Astrocyte of the spinal cord (primary cell): ENCODE measurements at places on chromosomes 13 and 19.

- peak; percentile 94 for DNase-seq
Measured at GRCh38 chr19:34926685-34927375, at the start of gene ZNF30. Gene ZNF30, plus strand, starts transcription at chr19:34926903. Its CDS starts 3,045 bp downstream, at chr19:34929948.

- DNase-seq, result peak; percentile 50
Measured at GRCh38 chr13:43783820-43784219, 3.0 kb downstream of the ENOX1 start.

DNA sequence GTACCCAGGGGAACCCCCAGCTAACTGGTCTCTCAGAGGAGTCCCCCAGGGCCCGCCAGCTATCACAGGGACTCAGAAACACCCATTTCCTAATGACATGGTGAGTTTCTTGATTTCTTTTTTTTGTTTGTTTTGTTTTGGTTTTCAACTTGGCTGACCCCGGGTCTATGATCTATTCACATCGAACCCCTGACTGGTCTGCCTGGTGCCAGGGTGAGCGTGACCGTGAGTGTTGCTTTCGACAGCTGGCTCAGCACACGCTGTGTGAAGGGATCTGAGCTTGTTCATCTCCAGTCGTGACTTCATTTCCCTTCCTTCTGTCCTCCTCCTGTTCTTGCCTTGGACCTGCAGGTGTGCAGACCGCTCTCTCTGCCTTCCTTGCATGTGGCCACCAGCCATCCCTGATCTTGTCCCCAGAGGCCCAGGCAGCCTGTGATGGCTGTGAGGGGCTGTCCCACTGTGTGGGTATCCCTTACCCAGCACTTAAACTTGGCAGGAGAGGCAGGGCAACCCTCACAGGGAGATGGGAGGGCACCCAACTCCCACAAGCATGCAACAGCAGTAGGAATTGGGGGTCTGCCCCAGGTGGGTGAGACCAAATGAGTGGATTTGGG is 26.2 kb downstream of the TMEM161A start:
- DNase-seq, result no peak

DNA sequence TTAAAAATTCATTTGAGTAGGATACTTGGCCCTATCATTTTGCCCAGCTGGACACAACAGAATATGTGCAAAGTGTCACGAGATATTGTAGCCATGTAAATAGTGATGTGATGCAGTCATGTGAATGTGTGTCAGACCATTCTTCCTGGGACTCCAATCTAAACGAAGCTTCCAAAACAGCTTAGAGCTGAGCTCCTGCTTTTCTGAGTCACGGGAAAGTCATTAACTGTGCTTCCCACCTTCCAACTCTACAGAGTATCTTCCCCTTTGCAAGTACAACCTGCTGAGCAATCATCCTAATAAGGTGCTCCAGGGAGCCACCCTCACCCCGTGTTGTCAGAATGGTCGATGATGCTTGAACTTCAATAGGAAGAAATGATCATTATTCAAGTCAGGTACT is 294.7 kb downstream of the MYO16 start:
- DNase-seq, result peak; percentile 20

- peak; percentile 39 for DNase-seq
Measured at GRCh38 chr13:105642511-105642958, 892.9 kb downstream of the EFNB2 start.

- DNase-seq, result peak; percentile 35
Measured at GRCh38 chr19:45440873-45441654, 17.3 kb upstream of the ERCC1 start.

DNA sequence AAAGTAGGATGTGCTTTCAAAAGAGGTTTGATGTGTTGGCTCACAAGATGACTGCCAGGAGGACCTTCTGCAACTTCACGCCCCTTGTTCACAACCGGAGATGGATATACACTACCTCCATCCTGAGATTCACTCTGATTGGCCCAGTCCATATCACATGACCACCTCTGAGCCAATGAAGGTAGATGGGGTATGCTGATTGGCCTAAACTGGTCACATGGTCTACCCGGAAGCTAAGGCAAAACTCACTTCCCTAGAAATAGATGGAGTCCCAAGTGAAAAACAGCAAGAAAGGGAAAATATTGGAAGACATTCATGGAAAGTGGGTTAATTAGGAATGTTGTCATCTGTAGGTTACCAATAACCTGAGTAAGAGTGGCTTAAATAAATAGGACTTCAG is 119.7 kb upstream of the MRI1 start:
- no peak for DNase-seq

- no peak for DNase-seq
Measured at GRCh38 chr19:36997152-36997842, 80.9 kb upstream of the ZNF420 start.

- no peak for DNase-seq
Measured at GRCh38 chr13:77377016-77377415, 50.1 kb upstream of the MYCBP2 start.

- no peak for DNase-seq
Measured at GRCh38 chr13:53382008-53382407, 353.4 kb downstream of the OLFM4 start.

DNA sequence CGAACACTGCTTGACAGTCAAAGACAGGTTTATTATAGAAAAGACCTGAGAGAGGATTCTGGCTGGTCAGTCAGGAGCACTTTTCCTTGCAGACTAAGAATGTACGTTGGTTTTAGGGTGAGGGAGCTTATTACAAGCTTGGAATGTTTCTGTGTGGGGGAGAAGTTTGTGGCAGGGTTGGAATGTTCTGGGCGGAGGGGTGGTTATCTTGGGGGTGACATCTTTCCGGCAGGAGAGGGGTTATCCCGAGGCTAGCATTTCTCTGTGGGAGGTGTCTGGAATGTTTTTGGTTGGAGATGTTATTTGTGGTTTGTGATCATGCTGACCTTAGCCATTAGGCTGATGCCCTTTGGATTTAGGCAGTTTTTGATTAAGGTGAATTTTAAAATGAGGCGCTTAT is 61.8 kb downstream of the ZNF136 start:
- DNase-seq, result no peak

DNA sequence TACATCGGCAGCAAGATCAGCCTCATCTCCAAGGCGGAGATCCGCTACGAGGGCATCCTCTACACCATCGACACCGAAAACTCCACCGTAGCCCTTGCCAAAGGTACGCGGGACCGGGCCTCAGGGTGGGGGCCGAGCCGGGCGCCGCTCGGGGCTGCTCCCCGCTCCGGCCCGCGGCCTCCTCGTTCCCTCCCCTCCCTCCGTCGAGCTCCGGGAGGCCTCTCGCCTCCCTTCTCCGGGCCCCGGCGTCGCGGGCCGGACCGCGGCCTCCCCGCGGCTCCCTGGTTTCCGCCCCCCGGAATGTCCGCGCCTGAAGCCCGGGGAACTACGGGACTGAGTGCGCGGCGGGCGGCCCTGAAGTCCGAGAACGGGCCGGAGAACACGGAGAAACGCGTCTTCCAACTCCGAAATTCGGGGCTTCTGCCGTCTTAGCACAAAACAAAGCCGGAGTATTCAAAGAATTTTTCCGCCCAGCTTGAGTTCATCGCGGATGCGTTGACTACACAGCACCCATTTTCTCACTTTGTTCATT is 423 bp downstream of the LSM14A start:
- DNase-seq, result peak; percentile 41

DNA sequence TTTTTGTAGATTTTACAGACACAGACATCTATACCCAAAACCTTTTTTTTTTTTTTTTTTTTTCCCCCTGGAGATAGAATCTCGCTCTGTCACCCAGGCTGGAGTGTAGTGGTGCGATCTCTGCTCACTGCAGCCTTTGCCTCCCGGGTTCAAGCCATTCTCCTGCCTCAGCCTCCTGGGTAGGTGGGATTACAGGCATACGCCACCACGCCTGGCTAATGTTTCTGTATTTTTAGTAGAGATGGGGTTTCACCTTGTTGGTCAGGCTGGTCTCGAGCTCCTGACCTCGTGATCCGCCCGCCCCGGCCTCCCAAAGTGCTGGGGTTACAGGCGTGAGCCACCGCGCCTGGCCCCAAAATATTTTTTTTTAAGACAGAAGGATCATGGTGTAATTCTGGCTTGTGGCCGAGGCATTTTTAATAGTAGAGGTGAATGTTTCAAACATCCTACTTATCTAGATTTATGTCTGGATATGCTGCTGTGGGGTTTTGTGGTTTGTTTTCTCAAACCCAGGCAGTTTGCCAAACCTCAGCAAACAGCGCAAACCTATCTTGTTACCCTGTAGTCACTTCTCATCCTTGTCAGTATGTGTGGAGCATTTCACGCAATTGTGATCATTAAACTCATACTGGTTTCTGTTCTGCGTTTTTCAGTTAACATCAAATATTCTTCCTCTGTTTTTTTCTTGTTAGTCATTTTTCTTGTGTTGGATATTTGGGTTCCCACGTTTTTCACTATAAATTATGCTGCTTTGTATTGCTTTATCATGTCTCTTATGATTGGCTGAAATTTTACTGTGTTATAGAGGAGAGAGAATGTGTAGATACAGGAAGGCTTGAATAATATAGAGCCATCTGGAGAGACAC is 36.2 kb upstream of the GARRE1 start:
- peak; percentile 98 for DNase-seq

GRCh38 chr13:77389625-77390000 is 62.7 kb upstream of the MYCBP2 start:
- no peak for DNase-seq

GRCh38 chr13:39599842-39600241 is 3.2 kb downstream of the LHFPL6 start:
- DNase-seq, result peak; percentile 21

DNA sequence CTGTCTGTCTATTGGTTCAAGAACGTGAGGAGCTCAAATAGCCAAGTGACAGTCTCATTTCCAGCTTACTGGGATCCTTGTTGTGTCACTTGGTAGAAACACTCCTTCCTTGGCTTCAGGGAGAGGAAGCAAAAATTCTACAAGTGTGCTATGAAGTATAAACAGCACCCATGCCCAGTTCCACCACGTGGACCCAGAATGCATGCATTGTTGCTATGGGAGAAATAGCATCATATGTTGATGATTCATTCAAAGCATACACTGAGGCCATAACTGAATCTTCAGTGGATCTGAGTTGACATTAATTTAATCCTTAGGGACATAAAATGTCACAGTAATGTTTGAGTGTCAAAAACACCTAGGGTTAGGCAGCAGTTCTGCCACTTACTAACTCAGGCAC is 199.0 kb upstream of the RXFP2 start:
- DNase-seq, result no peak

- peak; percentile 85 for DNase-seq
Measured at GRCh38 chr13:72290962-72291681, 424.1 kb upstream of the DACH1 start.

- no peak for DNase-seq
Measured at GRCh38 chr13:94204163-94204562, 275.3 kb downstream of the DCT start.

- no peak for DNase-seq
Measured at GRCh38 chr19:12825254-12826131, 8.9 kb downstream of the RTBDN start.
